ENCODE measurements at places on chromosomes 6 and 20.
A peak's percentile ranks its signal among the peaks of the same experiment; 100 is the strongest.

DNA sequence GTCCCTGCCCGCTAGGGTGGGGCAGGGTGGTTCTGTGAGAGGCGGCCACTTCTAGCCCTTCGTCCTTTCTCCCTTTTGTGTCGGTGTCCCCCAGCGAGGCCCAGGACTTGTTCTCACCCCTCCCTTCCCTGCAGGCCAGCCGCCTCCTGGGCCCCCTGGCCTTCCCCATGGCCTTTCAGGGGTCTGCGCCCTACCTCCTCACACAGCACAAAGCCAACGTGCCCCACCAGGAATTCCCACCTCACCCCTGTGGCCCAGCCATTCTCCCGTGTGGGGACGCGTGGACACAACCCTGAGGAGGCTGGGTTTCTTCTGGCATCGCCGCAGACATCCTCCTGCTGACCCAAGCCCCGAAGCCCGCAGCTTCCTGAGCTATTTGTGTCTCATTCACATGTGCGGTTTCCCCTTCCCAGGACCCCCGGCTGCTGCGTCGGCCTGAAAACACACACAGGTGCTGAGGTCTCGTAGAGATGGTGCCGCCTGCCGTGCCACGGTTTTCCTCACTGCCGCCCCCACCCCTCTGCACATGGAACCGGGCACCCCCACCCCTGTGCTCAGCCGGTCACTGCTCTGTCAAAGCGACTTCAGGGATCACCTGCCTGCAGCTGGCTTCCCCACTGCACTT, 375.8 kb downstream of the CDH4 start:
- no peak for DNase-seq

- no peak for DNase-seq
Observed at GRCh38 chr6:112842330-112842685, 495.2 kb downstream of the RFPL4B start.

DNA sequence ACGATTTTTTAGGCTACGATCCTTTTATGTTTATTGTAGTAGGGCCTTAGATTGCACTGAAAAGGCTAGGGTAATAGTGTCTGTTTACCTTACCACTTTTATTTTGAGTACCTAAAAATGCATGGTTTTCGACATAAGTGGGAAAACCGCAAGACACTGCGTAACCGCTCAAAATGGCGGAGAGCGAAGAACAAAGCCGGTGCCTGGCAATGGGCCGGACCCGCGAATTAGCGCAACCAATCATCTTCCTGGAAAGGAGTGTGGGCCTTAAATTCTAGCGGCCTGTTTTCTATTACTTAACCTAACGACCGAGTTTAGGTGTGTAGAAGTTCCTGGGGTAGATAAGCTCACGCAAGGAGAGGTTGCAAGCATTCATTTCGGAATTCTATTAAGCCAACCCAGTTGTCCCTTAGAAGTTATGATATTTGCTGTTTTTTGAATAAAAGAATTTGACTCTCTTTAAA, 118.0 kb downstream of the HFE start:
- DNase-seq: no peak

DNA sequence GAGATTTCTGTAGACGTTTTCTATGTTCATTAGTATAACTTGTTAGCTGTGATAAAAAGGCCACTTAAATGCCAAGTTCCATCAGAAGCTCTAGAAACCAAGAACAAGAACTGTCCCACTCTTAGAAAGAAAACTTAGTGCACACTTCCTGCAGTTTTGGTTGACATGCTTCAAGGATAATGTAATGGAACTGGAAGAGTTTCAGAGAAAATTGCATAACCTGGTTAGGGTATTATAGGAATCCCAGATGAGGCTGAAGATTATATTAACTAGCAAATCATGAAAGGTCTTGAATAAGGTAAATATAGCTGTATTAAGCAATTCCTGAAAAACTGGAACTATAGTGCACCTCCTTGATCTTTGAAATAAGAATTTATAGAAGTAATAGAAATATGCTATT, 1.8 kb upstream of the PHACTR2 start:
- no peak for DNase-seq

GRCh38 chr6:156974830-156975261, 197.7 kb downstream of the ARID1B start:
- DNase-seq: no peak

DNA sequence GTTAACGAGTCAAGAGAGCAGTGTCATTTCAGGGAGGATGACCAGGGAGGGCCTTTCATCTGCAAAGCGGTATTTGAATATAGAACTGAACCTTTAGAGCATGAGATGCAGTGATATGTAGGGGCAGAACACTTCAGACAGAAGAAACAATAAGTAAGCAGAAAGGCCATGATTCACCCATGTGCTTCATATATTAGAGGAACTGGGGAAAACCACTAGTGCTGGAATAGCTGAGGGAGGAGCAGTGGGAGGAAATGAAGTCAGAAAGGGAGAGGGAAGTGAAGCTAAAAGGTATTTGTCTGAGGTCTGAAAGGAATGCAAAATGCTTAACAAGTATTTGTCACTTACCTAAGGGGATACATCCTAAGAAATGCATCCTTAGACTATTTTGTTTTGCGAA, 391.2 kb downstream of the ADGRB3 start:
- DNase-seq: no peak

DNA sequence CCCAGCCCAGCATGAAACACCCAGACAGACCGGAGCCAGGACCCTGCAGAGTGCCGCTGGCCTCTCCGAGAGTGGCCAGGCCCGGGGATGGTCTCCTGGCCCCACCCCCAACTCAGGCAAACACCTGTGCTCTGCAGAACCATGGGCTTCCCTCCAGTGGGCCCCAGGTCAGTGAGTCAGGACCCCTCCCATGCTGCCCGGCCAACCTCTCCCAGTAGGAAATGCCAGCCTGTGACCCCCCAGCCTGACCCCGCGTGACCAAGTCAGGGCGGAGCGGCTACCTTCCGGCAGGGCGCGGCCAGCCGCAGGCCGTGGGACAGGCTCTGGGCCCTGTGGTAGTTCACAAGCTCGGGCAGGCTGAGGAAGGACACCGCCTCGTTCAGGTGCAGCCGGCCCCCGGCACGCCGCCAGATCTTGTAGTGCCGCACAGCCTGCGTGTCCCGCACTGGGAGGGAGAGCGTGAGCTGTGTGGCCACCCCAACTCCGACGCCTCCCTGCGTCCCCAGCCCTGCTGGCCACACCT, 3.2 kb downstream of the PTK6 start:
- peak; percentile 100 for DNase-seq

GRCh38 chr20:644692-645317, 8.2 kb downstream of the SRXN1 start:
- no peak for DNase-seq

DNA sequence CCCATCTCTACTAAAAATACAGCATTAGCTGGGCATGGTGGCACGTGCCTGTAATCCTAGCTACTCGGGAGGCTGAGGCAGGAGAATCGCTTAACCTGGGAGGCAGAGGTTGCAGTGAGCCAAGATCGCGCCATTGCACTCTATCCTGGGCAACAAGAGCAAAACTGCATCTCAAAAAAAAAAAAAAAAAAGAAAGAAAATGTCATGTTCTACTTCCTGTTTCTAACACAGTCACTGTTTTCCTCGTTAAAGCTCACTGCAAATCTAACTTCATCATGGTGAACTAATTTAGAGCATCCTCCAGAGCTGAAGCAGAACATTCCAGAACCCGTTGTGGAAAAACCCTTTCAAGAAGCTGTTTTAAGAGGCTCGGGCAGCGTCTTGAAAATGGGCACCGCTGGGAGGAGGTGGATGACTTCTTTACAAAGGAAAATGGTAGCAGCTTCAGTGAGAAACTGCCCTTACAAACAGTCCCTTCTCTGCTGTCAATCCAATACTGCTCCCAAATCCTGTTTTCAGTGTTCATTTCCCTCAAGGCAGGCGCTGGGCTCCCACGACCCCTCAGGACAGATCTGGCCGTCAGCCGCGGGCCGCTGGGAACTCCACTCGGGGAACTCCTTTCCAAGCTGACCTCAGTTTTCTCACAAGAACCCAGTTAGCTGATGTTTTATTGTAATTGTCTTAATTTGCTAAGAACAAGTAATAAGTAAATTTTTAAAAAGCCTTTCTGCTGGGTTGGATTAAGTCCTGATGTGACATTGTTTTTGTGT, 12.5 kb downstream of the CTSZ start:
- peak; percentile 70 for DNase-seq

DNA sequence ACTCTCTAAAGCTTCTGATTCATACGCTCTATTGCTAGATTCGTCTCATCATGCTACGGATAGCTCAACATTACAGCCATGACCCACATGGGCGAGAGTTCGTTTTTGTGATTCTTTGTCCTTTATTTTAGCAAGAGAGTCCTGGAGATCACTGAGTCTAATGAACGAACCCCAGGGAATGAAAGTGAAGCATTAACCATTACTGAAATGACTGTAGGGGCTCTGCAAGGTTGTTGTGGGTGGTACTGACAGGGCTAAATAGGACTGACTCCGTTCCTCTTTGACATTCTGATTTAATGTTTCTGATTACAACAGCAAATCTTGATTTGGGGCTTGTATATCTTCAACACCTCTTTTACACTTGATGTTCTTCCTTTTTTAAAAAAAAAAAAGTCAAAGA, 13.7 kb upstream of the RTF2 start:
- DNase-seq: no peak

GRCh38 chr20:20299904-20300303, 68.0 kb upstream of the INSM1 start:
- DNase-seq: no peak

GRCh38 chr20:54058420-54059139, 11.8 kb downstream of the BCAS1 start:
- peak; percentile 65 for DNase-seq
